ENCODE measurements at places on chromosomes 5 and 9.
A peak's percentile ranks its signal among the peaks of the same experiment; 100 is the strongest.

DNA sequence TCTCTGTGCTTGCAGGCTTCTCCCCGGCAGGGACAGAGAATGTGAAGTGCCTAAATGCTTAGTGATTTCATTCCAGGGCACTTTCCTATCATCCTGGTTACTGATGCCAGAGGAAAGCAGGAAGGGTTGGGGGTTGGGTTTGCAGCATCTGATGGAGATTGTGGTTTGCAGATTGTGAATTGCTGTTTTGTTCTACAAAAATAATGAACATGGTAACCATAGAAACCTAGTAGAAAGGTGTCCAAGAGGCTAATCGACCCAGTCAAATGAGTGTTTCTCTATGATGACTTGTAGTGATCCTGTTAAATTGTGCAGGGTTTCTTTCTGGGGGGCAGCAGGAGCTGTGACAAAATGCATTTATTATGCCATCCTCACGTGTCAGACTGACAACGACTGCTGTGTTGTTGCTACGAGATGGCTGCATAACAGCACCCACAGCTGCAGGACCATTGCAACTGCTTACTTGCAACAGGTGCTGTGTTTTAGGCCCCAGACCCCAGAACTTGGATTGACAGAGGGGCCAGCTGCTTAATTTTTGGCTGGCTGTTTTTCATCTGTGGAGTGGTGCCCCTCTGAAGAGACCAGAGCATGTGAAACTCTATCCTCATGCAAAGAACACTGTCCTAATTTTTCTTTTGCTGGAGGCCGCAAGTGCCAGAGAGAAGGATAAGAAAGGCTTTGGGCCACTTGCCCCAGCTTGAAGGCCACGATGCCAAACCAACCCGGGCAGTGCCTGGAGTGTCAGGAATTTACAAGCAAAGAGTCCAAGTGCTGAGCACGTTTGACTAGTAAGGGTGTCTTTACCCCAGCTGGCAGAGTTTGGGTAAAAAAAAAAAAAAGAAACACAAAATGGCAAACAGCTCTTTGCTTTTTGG lies 397.8 kb downstream of the GADD45G start:
- no peak for DNase-seq

DNA sequence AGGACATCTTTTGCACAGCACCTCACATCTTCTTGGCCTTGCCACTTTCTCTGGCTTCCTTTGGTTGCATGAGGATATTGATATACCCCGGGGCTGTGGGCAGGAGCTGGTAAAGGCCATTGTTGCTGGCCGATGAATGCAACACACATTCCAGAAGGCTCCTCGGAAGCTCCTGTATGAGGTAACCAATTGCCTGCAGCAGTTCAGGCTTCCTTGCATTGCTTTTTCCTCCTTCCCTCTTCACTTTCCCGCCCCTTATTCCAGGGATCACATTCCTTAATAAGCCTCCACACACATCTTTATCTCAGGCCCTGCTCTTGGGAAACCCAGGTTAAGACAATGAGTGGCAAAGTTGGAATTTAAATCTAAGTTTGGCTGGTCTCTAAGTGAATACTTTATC lies 505.4 kb upstream of the CLINT1 start:
- no peak for DNase-seq

GRCh38 chr5:133147815-133148567 lies 96.2 kb downstream of the HSPA4 start:
- DNase-seq = no peak

DNA sequence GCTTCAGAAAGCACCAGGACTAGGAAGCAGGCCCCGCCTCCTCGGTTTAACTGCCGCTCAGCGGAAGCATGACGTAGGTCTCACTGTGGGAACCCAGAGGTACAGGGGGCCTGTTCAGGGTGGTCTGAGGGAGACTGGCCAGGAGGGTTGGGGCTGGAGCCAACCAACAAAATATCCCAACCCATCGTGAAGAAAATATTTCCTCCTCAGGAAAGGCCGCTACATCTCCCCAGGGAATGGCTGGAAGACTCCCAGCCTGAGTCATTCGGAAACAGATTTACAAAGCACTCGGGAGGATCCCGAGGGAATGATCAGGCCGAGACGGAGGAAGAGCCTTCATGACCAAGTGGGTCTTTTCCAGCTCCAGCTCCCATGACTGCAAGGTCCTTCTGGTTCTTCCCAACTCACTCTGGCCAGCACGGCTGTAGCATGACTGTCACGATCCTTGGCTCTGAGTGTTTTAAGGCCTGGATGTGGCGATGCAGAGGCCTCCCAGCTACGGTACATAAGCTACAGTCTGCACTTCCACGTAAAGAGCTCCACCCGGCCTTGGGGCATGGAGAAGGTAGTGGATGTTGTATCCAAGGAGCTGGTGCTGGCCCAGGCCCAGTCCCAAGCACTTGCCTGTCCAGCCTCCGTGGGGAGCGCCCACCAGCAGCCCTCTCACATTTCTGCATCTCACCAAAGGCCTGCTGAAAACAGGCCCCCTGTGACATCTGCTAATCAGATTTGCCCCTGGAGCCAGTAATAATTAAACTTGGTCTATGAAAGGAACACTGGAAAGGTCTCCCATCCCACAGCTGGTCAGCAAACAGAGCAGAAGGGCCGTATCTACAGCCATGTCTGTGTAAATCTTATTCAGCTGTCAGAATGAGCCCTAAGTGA lies 100.6 kb downstream of the LHFPL2 start:
- DNase-seq = no peak

GRCh38 chr9:126615791-126616447 lies 2.2 kb downstream of the LMX1B start:
- DNase-seq = no peak

GRCh38 chr5:127766676-127767335 lies 63.6 kb downstream of the CCDC192 start:
- no peak for DNase-seq

GRCh38 chr5:115262011-115262320 lies 711 bp downstream of the PGGT1B start:
- DNase-seq = no peak

DNA sequence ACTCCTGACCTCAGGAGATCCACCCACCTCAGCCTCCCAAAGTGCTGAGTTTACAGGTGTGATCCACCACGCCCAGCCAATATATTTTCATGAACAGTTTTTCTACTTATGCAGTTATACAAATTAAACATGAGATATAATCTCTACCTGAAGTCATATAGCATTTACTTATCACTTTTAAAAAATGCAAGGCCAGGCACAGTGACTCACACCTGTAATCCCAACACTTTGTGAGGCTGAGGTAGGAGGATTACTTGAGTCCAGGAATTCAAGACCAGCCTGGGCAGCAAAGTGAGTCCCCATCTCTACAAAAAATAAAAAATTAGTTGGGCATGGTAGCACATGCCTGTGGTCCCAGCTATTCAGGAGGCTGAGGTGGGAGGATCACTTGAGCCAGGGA lies 164.7 kb upstream of the LHFPL2 start:
- DNase-seq = no peak

DNA sequence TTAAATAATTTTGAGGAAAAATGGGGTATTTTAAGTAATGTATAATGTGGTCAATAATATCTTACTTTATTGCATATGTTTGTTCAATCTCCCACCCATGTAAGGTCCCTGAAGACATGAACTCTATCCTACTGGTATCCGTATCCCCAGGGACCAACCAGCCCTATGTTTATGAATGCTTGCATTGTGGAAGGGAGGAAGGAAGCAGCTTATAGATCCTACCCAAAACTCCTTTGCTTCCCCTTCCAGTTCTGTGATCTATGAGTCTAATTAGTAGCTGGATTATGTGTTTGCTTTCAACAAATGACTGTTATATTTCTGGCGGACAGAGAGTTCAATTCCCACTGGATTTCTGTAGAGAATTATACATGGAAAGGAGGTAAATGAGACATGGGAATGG lies 45.6 kb downstream of the CNTRL start:
- DNase-seq = no peak

- no peak for DNase-seq
Measured at GRCh38 chr9:110912419-110913291, 125.6 kb downstream of the LPAR1 start.

DNA sequence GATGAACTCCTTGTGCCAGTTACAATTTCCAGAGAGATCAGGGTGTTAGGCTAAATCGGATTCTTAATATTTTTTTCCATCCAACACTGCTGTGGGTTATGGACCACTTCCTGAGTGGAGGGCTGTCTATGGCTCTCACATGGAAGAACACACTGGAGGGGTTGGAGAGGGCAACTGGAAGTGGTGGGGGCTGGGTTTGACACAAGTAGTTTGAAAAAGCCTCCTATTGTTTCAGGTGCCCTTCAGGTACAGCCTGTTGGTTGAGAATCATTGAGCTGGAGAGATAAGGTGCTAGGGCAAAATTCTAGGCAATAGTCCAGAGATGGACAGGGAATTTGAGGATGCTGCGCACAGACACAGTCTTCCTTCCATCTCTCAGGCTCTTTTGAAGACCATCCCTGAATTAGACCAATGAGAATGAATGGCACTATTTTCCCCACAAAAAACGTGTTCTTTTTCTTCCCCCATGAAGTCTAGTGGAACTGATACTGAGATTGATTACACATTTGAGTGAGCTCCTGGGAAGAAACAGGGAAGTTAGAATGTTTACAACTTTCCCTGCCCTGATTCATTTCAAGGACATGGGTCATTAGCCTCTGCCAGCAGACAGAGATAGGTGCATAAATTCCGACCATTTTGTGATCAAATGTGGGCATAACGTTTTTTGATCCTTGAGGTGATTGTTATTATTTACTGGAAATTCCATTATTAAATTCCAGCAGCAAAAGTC lies 87.7 kb downstream of the ACER2 start:
- DNase-seq = no peak

- DNase-seq = no peak
Measured at GRCh38 chr5:169668732-169669131, 31.7 kb downstream of the DOCK2 start.

DNA sequence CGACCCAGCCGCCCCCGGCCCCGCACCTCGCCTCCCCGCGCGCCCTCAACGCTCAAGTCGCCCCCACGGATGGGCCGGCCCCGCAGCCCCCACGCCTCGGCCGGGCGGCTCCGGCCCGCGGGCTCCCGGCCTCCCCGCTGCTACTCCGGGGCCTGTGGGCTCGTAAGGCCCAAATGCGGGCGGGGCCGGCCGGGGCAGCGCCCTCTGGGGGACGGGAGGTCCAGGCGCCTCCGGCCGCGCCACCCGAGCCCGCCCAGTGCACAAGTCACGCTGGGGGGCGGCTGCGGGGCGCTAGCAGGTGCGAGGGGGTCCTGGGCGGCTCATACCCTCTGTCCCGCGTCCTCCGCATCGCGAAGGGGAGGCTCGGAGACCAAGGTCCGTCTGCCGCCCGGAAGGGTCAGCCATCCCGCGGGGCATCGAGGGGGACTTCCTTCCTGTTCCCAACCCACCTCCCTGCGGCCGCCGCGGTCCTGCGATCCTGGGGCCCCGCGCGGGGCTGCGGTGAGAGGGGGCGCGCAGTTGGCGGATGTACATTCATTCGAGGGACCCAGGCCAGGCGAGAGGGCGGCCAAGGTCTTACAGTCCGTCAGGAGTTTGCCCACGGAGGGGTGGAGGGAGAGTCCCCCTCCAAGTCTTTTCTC lies at the start of gene CIZ1:
CIZ1 (minus strand) TSS at position 167 of the 641 bp plus-strand sequence. CDS start 715 bp downstream, outside the sequence.
- peak; percentile 78 for DNase-seq

- peak; percentile 87 for DNase-seq
Measured at GRCh38 chr9:137236238-137236935, 4.7 kb upstream of the TUBB4B start.

DNA sequence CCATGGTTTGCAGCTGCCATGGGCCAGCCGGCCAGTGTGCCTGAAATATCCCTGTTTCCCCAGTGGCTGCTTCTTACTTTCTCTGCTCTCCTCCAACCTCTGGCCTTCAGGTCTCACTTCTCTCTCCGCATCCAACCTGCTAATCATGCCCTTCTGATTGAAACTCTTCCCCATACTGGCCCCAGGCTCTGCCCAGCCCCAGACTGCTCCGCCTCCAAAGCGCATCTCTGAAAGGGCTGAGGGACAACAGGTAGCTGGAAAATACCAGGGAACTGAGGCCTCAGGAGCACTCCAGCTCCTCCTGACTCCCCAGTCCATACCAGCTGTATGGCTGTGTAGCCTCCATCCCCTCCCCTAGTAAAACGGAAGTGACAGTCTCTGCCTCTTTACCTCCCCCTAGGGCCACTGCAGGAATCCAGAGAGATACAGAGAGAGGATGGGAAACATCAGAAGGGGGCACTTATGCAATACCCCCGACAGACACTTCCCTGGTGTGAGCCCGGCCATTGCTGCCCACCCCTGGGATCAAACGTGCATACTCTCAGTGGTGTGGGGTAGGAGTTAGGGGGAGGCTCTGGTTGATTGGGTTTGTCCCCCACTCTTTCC lies 34.2 kb downstream of the PAX5 start:
- DNase-seq = no peak

- DNase-seq = no peak
Measured at GRCh38 chr9:104279535-104280177, 185.5 kb downstream of the SMC2 start.

DNA sequence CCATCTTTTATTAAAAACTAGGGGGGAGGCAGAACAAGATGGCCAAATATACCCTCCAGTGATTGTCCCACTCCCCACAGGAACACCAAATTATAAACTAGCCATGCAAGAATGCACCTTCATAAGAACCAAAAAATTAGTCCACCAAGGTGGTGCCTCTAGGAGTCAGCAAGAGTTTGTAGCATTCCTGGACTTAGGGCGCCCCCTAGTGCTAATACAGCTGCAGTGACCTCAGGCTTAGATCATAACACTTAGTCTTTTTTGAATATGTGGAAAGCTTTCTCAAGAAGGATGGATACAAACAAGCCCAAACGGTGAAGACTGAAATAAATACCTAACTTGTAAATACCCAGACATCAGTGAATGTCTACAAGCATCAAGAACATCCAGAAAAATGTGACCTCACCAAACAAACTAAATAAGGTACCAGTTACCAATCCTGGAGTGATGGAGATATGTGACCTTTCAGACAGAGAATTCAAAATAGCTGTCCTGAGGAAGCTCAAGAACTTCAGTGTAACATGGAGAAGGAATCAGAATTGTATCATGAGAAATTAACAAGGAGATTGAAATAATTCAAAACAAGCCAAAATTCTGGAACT lies 19.3 kb downstream of the PPIP5K2 start:
- peak; percentile 74 for DNase-seq

GRCh38 chr5:95808686-95809413 lies 13.7 kb downstream of the GLRX start:
- peak; percentile 67 for DNase-seq

DNA sequence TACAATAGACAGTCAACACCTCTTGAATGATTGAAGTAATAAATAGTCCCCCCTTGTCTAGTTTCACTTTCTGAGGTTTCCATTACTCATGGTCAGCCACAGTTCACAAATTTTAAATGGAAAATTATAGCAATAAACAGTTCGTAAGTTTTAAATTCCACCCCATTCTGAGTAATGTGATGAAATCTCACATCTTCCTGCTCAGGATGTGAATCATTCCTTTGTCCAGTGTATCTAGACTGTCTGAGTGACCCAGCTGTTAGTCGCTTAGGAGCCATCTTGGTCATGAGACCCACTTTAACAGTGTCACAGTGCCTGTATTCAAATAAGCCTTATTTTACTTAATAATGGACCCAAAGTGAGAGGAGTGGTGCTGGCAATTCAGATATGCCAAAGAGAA lies 311.6 kb upstream of the PRR16 start:
- no peak for DNase-seq

- peak; percentile 47 for DNase-seq
Measured at GRCh38 chr9:130172858-130173665, 858 bp downstream of the NCS1 start.

GRCh38 chr5:109448838-109449237 lies 39.1 kb upstream of the PJA2 start:
- DNase-seq = no peak

- no peak for DNase-seq
Measured at GRCh38 chr5:30438785-30439184, 754.7 kb upstream of the CDH6 start.

- DNase-seq = no peak
Measured at GRCh38 chr5:59333416-59333815, 560.1 kb downstream of the PDE4D start.

Measured in CD8-positive, alpha-beta memory T cell (primary cell).